ENCODE measurements at places on chromosomes 3 and 15. TPM values are rescaled to one million over a fixed set of nuclear protein-coding genes. Genes with fewer than 3 reads are reported as not detected.

DNA sequence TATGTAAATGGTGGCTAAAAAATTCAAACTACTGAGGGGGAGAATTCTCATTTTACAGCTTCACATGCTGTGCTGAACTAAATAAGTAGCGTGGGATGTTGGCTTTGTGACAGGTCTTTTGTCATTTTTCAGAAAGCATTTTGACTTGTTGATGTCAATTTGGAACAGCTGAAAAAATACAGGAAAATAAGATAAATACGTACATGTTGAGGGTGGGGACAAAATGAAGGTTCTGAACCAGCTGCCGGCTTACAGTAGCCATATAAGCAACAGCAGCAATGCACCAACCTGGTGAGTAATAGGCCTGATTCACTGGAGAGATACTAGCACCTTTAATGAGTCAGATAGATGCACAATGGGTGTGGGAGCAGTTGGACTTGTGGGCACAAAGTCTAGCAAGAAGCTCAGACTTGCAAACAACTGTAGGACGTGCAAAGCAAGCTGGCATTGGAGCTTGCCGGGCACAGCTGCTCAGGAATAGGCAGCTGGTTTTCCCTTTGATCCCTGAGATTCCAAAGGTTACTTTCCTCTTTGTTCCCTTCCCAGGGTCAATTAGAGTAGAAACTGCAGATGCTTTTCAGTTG lies 12.9 kb downstream of the B3GNT5 start:
- H3K36me3 ChIP-seq: no peaks in the 10 kb centered on the region
- peaks cover 18% of the 10 kb centered on the region for H3K4me1 ChIP-seq
- no peak overlapping the region for H3K4me3 ChIP-seq
- DNase-seq: peak; percentile 83

- H3K27ac ChIP-seq: no peak overlapping the region
- H3K4me3 ChIP-seq: no peak overlapping the region
- peaks cover 19% of the 10 kb centered on the region for H3K27me3 ChIP-seq
- no peaks in the 10 kb centered on the region for H3K36me3 ChIP-seq
- H3K4me1 ChIP-seq: no peaks in the 10 kb centered on the region
- peak; percentile 22 for DNase-seq
These were observed 51.1 kb downstream of the PARP15 start for GRCh38 chr3:122628567-122628966.

DNA sequence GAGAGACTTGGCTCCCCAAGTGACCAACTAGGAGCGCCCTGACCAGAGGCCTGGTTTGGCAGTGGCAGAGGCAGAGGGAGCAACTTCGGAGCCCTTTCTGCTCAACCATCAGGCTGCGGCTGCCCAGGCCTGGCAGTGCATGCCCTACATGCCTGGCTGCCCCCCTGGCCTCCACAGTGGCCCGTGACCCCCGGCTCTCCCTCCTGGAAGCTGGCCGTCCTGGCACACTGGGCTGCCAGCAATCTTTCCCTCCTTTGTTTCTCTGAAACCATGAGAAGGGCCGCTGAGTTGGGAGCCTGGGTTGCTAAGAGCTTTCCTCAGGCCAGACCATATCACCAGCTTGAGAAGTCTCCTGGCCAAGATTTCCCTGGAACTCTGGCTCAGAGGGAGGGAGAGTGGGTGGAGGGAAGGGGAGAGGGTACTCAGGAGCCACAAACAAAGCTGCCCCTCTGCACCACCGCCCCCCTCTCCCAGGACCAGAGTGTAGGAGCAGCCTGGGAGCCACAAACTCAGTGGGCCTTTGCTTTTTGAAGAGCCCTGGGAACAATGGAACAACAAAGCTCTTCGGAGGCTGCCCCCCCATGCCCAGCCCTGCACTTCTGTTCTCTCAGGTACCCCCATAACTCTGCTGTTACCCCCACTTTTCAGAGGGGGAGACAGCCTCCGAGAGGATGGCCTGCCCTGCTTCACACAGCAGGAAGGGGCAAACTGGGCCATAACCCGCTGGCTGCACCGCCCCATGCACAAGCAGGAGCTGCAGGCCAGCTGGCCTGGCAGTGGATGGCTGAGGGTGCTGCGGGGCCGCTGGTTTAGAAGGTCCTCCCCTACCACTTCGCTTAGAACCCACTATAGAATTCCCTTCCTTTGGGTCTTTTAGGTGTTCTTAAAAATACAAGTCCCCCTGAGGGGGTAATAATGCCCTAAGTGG lies 11.3 kb downstream of the CORO2B start:
- H3K4me3 ChIP-seq: no peak overlapping the region
- no peak overlapping the region for H3K27ac ChIP-seq
- H3K4me1 ChIP-seq: peaks cover 13% of the 10 kb centered on the region
- no peaks in the 10 kb centered on the region for H3K36me3 ChIP-seq
- peaks cover 2% of the 10 kb centered on the region for H3K27me3 ChIP-seq
- DNase-seq: no peak

DNA sequence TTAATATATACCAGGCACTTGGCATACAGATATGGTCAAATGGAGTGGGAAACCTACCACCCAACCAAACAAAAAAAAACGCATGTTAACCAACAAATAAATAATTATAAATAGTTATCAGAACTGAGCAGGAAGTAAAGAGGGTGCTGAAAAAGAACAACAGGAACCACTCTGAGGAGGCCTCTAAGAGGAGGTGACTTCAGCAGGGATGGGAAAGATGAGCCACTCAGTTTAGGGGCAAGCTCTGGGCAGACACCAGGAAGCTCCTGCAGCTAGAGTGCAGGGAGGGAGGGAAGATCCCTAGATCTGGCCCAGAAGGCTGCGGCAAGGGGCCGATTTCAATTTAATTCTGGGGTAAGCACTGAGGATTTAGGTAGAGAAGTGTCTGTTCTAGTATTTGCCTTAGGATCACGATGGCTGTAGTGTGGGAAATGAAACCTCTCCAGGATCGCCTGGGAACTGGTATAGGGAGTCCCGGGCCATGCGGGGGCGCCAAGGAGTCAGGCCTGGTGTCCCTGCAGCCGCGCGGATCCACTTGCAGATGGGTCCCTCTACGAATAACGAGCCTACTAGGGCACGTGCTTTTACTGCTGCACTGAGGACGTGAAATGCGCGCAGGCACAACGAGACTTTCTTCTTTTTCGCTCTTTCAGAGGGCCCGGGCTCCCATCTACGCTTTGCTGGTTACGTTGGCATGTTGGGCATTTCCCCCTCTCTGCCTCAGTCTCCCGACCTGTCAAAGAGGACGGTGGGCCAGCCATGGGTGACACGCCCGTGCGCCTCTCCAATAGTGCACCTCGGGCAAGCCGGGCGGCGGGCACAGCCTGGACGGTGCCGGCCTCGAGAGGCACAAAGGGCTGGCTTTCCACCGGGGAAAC lies 1.5 kb upstream of the LIMD1 start:
- H3K27ac ChIP-seq: peak overlapping the region; percentile 70
- peaks cover 35% of the 10 kb centered on the region for H3K4me1 ChIP-seq
- DNase-seq: peak; percentile 90
- no peaks in the 10 kb centered on the region for H3K36me3 ChIP-seq

- H3K27ac ChIP-seq: no peak overlapping the region
- peak overlapping the region; percentile 53 for H3K4me3 ChIP-seq
- H3K4me1 ChIP-seq: no peaks in the 10 kb centered on the region
- no peaks in the 10 kb centered on the region for H3K27me3 ChIP-seq
- no peak for DNase-seq
These were observed 141.9 kb upstream of the CCDC54 start for GRCh38 chr3:107235193-107235927.

GRCh38 chr15:63072023-63072650 lies 29.6 kb downstream of the TPM1 start:
- H3K36me3 ChIP-seq: peaks cover 26% of the 10 kb centered on the region
- no peaks in the 10 kb centered on the region for H3K27me3 ChIP-seq
- no peak overlapping the region for H3K4me3 ChIP-seq
- H3K4me1 ChIP-seq: no peaks in the 10 kb centered on the region
- DNase-seq: no peak
- no peak overlapping the region for H3K27ac ChIP-seq

The MYO1E gene
- total RNA-seq: 231 TPM
